OCI-LY7 (cell line): ENCODE measurements at places on chromosomes 4 and X. TPM values are rescaled to one million over a fixed set of nuclear protein-coding genes. Genes with fewer than 3 reads are reported as not detected.

- no peak for DNase-seq
Measured at GRCh38 chr4:120293341-120293740, 226.7 kb upstream of the MAD2L1 start.

DNA sequence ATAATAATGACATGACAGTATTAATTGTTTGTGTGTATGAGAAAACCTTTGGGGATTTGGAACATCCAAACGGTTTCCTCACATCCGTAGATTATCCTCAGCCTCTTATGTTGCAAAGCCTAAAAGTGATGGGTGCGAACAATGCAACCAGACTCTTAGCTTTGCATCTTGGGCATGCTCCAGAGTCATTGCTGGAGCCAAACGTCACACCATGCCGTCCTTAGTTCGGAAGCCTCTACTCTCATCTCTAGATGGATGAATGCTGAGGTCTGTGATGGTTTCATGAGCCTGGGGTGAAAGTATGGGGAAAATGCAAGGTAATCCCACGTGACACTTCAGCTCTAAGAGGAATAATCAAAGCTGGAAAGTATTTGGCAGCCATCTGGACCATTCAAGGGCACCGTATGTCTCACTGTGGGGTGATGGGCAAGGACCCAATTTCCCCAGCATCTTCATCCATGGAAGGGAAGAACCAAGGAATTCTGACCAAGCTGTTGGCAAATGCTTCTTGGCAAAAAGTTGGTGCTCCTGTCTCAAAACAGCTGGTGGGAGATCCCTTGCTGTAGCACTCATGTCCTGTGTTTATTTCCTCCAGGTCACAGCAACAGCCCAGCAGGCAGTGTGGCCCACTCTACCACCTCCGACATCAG lies 6.3 kb upstream of the RTL5 start:
- DNase-seq, result no peak

Gene CFI
- not detected in 2 replicates for total RNA-seq

- DNase-seq, result no peak
Measured at GRCh38 chr4:73865431-73866096, 3.6 kb upstream of the CXCL1 start.

Gene VCX
- not detected in 2 replicates for total RNA-seq

DNA sequence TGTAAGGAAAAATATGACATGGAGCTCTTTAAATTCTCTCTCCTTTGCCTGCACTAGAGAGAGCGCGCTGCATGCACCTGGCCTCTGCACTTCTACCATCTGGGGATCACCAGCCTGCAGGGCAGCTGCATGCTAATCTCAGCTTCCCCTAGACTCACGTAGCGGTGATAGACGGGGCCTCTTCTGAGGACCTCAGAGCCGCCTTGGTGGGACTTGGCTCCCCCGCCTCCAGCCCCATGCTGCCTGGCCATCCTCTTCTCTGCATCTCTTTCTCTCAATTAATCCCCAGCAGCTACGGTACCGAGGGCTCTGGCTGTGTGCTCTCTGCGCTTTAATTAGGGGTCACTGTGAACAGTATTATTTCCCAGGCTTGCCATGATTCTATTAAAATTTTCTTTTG lies 52.8 kb upstream of the PSAPL1 start:
- no peak for DNase-seq

- no peak for DNase-seq
Measured at GRCh38 chr4:10441512-10441911, 15.7 kb downstream of the ZNF518B start.

GRCh38 chr4:174183259-174183658 lies 100.2 kb downstream of the FBXO8 start:
- DNase-seq, result no peak

DNA sequence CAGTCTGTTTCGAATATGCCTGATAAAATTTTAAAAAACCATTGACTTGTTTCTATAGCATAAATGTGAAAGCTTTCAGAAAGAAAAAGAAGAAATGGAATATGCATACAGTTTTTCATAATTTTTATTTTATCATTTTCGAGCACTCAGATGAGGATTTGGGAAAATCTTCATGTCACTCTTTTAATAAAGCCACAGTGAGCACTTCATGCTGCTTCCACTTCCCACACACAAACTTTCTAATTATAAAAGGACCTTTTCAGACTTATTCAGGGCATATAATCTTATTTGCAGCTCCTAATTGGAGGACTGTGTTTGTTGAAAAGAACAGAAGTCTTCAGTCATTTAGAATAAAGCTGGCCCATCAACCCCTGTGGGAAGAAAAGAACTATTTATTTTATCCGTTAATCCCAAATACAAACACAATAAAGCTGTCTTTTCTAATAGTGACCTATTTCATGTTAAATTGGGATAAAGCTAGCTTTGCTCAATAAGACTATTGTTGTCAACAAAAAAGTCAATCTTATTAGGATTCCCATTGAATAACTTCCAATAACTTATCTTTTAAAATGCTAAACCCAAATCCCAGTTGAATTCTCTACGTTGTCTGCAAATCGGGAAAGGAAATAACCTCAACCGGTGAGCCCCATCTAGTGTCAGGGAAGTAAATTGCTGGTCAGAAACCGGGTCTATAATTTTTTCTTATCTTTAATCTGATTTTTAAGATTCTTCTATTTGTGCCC lies 211.5 kb downstream of the PDGFRA start:
- peak; percentile 9 for DNase-seq

DNA sequence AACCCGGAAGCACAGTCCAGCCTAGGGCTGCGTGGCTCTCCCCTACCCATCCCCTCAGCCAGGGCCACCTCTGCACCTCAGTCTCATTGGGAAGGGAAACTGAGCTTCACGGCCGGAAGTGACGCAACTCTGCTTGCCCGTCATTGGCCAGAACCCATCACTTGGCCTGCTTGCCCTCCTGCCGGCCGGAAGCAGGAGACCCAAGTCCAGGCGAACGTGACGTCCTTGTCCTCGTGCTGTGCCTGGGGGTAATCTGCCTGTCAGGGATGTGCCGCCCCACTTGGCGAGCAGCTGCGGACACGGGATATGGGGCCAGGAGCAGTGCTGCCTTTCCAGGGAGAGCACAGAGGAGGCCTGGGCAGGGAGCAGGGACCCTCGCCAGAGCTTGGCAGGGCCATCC lies 31.2 kb downstream of the ZFYVE28 start:
- DNase-seq, result no peak

- no peak for DNase-seq
Measured at GRCh38 chr4:7347981-7348380, 86.7 kb downstream of the PSAPL1 start.

GRCh38 chr4:12724510-12724909 lies 759.6 kb downstream of the RAB28 start:
- peak; percentile 13 for DNase-seq

GRCh38 chr4:105951198-105951597 lies 55.9 kb downstream of the NPNT start:
- no peak for DNase-seq

DNA sequence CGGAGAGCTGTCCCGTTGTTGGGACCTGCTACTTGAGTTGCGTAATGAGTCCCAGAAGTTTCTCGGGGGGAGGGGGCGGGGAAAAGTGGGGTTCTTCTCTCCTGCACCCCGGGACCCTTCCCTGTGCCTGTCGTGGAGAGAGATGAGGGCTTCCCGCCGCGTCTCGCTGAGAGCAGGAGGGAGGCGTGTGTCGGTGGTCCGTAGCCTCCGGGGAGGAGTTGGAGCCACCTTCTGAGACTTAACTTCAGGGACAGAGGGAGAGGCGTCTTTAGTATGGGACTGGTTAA lies 698 bp downstream of the AFF1 start:
- no peak for DNase-seq

Gene NDST4
- total RNA-seq, result not detected in 2 replicates

DNA sequence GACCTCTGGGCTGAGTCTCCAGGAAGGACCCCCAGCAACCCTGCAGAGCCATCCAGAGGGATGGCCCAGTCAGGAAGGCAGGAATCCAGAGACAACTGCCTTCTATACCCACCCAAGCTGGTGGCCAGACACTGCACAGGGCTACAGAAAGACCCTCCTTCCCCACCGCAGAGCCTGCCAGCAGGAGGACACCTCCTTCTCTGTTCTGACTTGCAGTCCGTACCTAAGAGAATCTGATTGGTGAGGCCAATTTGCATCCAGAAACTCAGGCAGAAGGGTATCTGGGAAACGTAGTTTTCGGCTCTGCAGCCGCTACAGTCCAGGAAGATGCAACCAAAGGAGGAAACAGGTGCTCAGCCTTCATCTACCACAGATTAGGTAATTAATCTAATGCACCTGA lies 155.4 kb upstream of the FRG1 start:
- no peak for DNase-seq

- DNase-seq, result no peak
Measured at GRCh38 chr4:148574502-148574901, 132.3 kb upstream of the NR3C2 start.

Gene CTBP1
- total RNA-seq, result 228 and 238 TPM in 2 replicates

DNA sequence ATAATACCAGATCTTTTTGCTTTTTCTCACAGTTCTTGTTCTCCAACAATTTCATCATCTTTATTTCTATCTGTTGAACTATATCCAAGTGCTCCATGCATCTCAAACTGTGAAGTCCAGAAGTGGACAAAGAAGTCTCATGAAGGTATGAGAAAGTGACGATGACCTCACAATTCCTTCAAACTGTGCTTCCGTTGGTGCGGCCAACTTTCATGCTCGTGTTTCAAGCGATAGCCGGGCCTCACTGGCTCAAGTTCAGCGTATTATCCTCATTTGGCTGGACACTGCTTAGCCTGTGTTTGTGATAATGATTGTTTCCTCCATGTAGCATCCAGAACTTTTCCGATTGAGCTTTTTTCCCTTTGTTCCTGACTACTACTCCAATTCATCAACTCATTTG lies 143.1 kb downstream of the PALLD start:
- DNase-seq, result no peak

Gene PNMA6A
- total RNA-seq, result 2.2 and 2.4 TPM in 2 replicates

DNA sequence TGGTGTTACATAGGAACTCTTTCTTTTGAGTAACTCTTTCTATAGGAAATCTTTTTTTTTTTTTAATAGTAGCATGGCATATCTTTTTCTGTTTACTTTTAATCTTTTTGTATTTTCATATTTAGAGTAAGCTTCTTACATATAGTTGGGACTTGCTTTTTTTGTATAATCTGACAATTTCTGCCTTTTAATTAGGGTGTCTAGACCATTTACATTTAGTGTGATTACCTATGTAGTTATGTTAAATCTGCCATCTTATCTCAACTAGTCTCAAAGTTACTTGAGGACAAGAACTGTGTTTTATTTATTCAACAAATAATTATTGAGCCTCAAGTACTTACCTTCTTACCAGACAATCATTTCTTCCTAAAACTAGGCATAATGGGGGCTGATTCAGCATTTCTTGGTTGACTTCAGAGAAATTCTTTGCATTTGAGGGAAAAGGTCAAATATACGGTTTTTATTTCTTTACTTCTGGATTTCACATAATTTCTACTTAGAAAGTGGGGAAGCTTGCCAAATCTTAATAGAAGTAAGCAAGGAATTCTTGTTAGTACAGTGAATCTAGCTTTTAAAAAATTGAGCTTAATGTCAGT lies 28.6 kb downstream of the MND1 start:
- no peak for DNase-seq

Gene RENBP
- total RNA-seq, result 6.2 and 6.8 TPM in 2 replicates

- DNase-seq, result no peak
Measured at GRCh38 chr4:113312529-113312928, 263.1 kb downstream of the ANK2 start.

Gene CT45A3
- not detected in 2 replicates for total RNA-seq

DNA sequence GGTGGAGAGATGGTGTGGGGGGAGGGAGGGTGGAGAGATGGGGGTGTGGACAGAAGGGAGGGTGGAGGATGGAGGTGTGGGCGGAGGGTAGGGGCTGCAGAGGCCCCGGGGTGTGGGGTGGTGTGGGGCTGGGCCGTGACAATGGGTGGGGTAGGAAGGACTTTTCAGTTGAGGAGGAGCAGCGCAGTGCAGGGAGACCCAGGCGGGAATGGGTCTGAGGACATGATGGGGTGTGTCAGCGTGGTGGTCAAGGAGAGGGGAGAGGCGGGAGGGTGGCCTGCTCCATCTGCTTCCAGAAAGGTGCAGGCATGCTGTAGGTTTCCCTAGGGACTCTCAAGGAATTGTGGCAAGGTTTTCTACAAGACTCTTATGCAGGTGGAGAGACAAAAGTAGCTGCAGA lies 48.9 kb downstream of the RGS12 start:
- DNase-seq, result no peak

- DNase-seq, result peak; percentile 70
Measured at GRCh38 chrX:120457766-120458180, 11.3 kb downstream of the LAMP2 start.

DNA sequence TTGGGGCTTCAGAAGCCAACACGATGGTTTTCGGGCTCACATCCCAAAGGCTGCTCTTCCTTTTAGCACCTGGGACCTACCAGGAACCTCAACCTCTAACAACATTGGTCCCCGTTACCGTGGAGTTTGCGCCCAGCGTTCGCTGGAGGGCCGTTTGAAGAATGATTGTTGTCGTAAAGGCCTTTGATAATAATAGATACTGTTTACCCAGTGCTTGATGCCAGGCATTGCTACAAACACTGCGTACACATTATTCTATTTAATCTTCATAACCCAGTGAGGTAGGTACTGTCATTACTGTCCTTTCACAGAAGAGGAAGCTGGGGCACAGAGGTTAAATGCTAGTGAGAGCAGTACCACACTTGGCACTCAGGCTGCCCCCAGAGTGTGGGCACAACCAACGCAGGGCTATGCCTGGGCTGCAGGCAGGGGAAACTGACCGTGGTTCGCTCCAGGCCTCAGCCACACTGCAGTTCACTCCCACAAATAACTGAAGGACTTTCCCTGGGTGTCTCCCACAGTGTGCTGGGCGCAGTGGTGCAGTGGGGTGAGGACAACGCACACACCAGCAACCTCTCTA lies 1.0 kb upstream of the ACSL1 start:
- peak; percentile 13 for DNase-seq

Gene ARL9
- total RNA-seq, result 0.76 TPM in 1 of 2 replicates, not detected in the other

Gene ATP5ME
- 276 and 359 TPM in 2 replicates for total RNA-seq

Gene FABP2
- not detected in 2 replicates for total RNA-seq

- no peak for DNase-seq
Measured at GRCh38 chr4:147488556-147488955, 7.7 kb downstream of the EDNRA start.
